Activated naive CD4-positive, alpha-beta T cell treated with anti-CD3 and anti-CD28 coated beads, Interleukin-2, amount 50 U/mL, for 72 hours (primary cell): ENCODE measurements at places on chromosomes 12 and 14.

- DNase-seq: no peak
These were observed 124.8 kb upstream of the MAP1LC3B2 start for GRCh38 chr12:116434155-116435011.

DNA sequence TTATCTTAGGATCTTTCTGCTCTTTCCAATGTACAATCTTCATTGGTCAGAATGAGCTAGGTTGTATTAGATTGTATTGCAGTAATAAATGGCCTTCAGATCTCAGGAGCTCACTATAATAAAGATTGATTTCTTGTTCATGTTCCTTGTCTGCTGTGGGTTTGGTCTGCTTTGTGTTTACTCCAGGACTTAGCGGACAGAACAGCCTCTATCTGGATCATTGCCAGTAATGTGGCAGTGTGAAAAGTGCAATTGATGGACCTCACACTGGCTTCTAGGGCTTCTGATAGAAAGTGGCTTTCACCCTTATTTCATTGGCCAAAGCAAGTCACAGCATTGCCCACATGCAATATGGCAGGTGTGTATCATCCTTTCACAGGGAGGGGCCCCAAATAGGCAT is 81.2 kb downstream of the BTG1 start:
- no peak for DNase-seq

- DNase-seq: peak; percentile 88
These were observed at the start of gene KLC1 for GRCh38 chr14:103628684-103629502. TSS of gene KLC1 (plus strand) at chr14:103629211. CDS start at chr14:103654565, 25,354 bp downstream.

DNA sequence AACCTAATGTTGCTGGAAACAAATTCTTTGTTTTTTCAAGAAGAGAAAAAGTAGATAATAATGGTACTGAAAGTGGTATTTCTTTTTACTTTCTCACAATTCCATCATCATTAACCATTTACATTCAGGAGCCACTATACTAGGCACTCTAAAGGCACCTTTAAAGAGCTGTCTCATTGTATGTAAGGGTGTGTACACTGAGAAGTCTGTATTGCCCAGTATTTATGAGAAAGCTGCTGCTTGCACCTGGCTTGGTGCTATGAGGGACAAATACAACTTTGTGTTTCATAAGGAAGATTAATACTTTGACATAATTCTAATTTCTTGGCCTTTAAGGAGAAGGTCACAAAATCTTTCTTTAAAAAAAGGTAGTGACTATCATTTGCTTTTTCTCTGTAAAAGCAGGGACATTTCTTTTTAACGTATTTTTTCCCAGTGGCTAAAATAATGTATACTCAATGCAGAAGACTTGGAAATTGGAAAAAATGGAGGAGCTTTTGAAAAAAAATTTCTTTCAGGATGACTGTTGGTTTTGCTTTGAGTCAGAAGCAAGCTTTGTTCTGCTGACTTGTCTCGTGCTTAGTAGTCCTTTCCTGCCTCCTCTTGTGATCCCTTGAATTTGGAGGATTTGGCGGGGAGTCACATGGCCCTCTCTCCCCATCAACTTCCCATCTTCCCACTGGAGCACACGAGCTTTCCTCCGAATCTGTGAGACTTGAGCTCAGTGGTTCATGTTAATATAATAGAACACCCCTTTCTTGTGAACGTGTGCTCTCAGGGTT is 50.1 kb downstream of the RASSF3 start:
- DNase-seq: no peak

DNA sequence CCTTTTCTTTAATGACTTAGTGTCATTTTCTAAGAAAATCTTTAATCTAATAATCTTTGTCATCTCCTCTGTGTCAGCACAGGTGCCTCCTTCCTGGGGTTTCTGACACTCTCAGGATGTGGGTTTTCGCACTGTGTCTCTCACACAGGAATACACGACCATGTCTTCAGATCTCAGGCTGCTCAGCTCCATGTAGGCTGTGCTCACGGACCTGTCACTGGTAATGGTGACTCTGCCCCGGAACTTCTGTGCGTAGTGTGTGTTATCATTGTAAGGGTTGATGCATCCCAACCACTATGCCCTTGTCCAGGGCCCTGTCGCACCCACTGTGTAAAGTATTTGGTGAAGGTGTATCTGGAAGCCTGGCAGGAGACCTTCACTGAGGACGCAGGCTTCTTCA is 647.8 kb downstream of the TMEM121 start:
- peak; percentile 39 for DNase-seq

DNA sequence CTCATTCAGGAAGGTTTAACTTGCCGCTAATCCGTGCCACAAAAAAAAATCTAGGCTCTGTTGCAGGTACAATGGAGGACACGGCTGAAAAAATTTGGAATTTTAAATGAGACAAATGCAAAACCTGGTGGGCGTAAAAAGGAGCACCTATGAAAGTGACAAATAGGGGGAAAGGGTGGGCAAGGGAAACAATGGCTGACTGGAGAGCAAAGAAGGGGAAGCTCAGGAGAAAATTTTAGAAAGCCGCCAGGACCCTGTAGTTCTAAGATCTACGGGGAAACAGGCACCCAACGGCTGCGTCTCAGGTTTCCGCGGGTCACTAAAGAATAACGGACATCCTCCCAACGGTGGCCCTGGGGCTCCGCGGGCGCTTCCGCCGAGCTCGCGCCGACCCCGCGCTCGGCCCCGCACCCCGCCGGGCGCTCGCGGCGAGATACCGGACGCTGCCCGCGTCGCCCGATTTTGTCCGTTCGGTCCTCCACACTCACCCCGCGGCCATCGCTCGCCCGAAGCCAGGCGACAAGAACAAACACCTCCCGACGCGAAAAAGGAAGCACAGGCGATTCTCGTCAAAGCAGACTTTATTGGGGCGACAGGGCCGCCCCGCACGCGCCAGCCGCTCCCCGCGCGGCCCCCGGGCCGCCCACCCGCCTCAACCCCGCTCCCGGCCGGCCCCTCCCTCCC is 1.1 kb upstream of the YY1 start:
- peak; percentile 60 for DNase-seq
